ENCODE measurements at places on chromosomes 2 and 18. TPM values are rescaled to one million over a fixed set of nuclear protein-coding genes. Genes with fewer than 3 reads are reported as not detected.

DNA sequence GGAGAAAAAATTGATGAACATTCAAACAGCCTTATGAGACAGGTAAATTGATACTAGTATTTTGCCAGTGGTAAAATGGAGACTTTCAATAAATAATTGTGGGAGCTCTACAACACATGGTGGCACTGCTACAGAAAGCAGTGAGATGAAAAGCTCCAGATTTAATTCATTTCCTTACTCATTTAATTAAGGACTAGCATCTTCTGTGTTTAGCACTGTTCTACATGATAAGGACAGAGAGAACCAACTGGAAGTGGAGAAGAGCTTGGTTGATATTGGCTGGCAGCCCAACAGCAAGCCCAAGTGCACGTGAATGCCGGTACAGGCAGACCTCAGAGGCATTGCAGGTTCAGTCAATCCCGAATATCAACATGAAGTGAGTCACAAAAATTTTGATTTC is 470.4 kb upstream of the MYT1L start:
- DNase-seq = no peak

The PMAIP1 gene
- 52.8 TPM for total RNA-seq

DNA sequence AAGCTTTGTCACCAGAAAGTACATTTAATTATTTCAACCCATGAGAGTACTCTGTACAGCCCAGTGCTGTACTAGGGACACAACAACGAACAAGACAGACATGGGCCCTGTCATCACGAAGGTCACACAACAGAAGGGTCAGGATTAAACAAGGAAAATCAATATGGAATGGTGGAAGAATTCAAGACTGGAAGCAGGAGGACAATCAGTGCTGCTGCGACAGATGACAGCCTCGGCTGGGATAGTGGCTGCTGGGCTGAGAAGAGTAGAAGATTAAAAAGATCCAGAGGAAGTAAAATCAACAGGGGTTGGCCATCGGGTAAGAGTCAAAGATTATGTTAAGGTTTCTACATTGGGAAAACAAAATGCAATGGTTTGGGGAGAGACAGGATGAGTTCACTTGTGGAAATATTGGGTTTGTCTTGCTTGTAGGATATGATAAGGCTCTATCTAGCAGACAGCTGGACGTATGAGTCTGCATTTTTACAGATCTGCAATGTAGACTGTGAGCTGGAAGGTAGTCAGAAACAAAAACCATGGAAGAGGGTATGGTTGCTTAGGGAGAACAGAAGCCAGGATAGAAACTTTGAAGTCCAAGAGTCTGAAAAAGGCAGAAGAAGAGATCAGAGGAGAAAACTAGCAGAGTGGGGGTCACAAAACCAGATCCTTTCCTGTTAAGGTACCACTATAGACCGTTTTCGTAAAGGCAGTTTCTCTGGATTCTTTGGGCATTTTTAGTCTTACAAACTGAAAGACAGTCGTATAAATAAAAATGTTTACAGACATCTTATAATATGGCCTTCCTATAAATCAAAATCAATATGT is 84.1 kb downstream of the PRELID3A start:
- DNase-seq = no peak

DNA sequence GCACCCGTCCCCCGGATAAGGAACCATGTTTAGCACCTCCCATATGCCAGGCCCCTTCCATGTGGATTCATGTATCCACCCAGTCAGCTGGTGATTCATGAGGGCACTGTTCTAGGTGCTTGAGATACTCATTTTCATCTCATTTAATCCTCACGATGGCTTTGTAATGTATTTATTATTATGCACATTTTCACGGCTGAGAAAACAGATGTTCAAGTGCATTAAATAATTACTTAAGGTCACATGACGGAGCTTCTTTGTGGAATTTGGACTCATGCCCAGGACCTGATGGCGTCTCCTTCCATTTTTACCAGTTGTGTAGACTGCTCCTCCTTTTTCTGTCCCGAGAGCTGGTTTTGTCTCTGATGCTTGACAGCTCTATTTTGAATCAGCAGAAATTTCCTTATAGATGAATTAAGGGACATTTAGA is 72.2 kb upstream of the RBM44 start:
- no peak for DNase-seq

DNA sequence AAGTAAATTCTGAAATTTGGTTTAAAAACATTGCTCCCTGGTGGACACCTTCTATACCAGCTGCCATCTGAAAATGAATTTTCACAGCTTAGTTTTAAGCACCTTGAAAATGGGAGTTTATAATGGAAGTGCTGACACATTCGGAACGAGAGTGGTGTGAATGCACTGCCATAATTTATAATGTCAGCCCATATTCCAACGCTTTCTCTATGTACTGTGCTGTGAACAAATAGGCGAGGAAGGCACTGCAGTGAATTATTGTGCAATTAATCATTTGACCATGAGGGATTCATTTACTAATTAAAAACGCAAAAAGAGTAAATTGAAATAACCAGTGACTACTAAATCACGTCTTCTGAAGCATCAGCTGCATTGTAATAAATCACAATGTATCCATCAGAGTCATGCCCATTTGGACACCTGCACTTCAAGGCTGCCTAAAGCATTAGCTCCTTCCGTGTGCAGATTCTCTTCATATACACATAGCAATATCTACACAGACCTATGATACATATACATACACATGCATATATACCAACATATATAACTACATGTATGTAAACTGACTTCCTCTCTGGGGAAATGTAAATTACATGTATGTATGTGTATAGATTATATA is 699.8 kb downstream of the GALR1 start:
- DNase-seq = no peak

- no peak for DNase-seq
Measured at GRCh38 chr2:37472959-37473358, 128.5 kb downstream of the QPCT start.
